ENCODE measurements at places on chromosomes 3 and 15. TPM values are rescaled to one million over a fixed set of nuclear protein-coding genes. Genes with fewer than 3 reads are reported as not detected.

The CLDN16 gene
- total RNA-seq, result 0.38 TPM

The SPINK8 gene
- not detected for total RNA-seq

The LRTM1 gene
- not detected for total RNA-seq

The MAP4 gene
- 86.3 TPM for total RNA-seq

The KNG1 gene
- total RNA-seq, result not detected

The CEMIP gene
- total RNA-seq, result 13.5 TPM

The DGKG gene
- 1.2 TPM for total RNA-seq

DNA sequence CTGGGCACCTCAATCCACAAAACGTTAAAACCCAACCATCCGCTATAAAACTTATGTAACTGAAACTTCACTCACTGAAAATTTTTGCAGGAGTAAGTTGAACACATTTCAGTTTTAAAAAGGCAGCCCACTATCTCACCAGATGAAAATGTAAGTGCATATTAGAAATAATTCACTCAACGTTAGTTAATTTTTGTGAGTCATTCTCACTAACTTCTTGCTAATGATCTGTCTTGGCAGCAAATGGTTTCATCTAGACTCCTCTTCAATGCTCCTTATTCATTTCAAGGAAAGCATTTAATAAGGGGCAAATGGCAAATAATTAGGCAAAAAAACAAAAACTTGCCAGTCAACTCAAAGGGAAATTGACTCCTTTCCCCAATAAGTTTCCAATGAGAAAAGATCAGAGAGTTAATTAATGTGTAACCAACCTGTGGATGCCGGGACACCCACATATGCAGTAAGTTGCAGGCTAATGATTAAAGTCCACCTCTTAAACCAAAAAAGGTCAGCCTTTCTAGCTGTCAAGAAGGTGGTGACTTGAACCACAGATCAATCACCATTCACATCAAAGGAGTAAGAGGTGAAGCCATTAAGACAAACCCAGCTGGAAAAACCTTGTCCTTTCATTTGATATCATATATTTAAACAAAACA, 22.9 kb upstream of the PRICKLE2 start:
- peaks cover 5% of the 10 kb centered on the region for H3K4me1 ChIP-seq
- H3K27ac ChIP-seq, result no peak overlapping the region
- H3K4me3 ChIP-seq, result no peak overlapping the region
- no peaks in the 10 kb centered on the region for H3K36me3 ChIP-seq
- no peaks in the 10 kb centered on the region for H3K27me3 ChIP-seq

GRCh38 chr3:74387111-74387735, 227.2 kb downstream of the CNTN3 start:
- no peak overlapping the region for H3K27ac ChIP-seq
- no peaks in the 10 kb centered on the region for H3K27me3 ChIP-seq
- no peak overlapping the region for H3K4me3 ChIP-seq
- H3K36me3 ChIP-seq, result no peaks in the 10 kb centered on the region

DNA sequence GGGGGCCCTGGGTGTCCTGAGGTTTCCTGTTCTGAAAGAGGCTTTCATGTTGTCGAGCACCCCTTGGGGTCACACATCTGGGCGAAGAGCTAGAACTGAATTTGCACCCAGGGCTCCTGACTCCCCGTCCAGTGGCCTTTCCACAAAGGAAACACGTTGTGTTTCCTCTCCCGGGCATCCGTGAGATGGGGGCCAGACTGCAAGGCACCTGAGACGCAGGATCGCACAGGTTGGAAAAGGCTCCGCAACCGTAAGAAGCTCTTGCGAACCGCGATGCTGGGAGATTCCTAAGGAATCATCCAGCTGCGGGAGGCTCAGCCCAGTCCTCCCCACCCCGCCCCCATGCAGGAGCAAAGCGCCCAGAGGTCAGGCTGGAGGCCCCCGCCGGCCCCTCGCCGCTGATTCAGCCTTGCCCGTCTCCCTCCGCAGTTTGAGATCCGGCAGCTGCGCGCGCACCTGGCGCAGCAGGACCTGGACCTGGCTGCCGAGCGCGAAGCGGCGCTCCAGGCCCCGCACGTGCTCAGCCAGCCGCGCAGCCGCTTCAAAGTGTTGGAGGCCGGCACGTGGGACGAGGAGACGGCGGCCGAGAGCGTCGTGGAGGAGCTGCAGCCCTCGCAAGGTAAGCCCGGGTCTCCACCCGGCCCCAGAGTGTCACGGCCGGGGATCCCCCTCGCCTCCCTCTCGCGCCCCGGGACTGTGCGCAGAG, 119.6 kb downstream of the ETFA start:
- peaks cover 46% of the 10 kb centered on the region for H3K4me1 ChIP-seq
- no peak overlapping the region for H3K27ac ChIP-seq
- no peak overlapping the region for H3K4me3 ChIP-seq
- H3K36me3 ChIP-seq, result no peaks in the 10 kb centered on the region
- DNase-seq, result no peak

DNA sequence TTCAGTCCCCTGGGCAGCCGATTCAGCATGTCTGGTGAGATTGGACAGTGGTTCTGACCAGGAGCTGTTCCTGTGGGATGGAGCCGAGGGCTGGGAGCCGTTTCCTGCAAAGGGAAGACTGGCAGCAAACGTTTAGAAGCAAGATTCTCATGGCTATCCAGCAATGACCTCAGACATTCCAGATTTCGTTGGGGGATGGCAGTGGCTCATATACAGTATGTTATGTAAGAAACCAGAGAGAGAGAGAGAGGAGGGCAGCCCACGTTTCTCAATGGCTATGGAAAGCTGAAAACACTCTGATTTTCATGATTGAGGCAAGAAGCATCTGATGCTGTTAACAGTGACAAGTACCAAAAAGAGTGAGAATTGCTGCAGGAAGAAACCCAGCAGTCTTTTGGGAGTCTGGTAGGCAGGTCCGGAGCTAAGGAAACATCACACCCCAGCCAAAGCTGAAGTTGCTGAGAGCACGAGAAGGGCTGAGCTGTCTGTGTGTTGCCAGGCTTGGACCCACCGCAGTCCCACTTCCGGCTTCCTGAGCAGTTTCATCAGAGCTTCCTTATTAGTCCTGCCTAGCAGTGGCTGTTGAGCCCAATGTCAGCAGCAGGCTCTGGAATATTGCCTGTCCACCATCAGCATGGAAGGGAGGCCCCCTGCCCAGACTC, 25.6 kb upstream of the VPS8 start:
- peak; percentile 9 for DNase-seq
- no peaks in the 10 kb centered on the region for H3K36me3 ChIP-seq
- no peak overlapping the region for H3K4me3 ChIP-seq

GRCh38 chr3:141663993-141664392, 74.1 kb upstream of the RNF7 start:
- H3K27me3 ChIP-seq, result no peaks in the 10 kb centered on the region
- no peaks in the 10 kb centered on the region for H3K36me3 ChIP-seq
- H3K27ac ChIP-seq, result no peak overlapping the region
- no peak for DNase-seq
- no peak overlapping the region for H3K4me3 ChIP-seq
- H3K4me1 ChIP-seq, result peaks cover 6% of the 10 kb centered on the region

- DNase-seq, result no peak
- H3K27ac ChIP-seq, result no peak overlapping the region
- no peaks in the 10 kb centered on the region for H3K27me3 ChIP-seq
These were observed 645.8 kb upstream of the NR2F2 start for GRCh38 chr15:95684693-95685115.

DNA sequence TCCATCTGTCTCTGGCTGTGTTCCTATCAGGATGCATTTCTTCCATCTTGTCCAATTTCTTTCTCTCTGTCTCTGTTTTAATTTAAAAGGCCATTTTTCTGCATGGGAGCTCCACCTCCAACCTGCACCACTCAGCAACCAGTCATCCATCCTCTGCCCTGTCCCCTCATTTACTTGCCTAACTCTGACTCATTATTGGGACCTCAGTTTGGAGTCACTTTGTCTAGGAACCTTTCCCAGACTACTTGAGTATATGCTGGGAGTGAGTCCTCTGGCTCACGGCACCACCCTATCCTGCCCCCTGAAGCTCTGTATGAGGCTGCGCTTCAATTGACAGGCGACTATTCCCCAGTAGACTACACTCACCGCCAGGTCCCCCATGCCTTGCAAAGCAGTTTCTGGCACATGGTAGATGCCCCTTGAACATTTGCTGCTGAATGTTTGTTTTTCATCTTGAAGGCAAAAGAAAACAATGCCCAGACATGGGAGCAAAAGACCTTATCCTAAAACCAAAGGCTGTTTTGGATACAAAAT, 513.3 kb upstream of the CFAP20DC start:
- DNase-seq, result no peak
- H3K4me1 ChIP-seq, result no peaks in the 10 kb centered on the region
- no peak overlapping the region for H3K27ac ChIP-seq
- H3K27me3 ChIP-seq, result no peaks in the 10 kb centered on the region
- no peaks in the 10 kb centered on the region for H3K36me3 ChIP-seq

DNA sequence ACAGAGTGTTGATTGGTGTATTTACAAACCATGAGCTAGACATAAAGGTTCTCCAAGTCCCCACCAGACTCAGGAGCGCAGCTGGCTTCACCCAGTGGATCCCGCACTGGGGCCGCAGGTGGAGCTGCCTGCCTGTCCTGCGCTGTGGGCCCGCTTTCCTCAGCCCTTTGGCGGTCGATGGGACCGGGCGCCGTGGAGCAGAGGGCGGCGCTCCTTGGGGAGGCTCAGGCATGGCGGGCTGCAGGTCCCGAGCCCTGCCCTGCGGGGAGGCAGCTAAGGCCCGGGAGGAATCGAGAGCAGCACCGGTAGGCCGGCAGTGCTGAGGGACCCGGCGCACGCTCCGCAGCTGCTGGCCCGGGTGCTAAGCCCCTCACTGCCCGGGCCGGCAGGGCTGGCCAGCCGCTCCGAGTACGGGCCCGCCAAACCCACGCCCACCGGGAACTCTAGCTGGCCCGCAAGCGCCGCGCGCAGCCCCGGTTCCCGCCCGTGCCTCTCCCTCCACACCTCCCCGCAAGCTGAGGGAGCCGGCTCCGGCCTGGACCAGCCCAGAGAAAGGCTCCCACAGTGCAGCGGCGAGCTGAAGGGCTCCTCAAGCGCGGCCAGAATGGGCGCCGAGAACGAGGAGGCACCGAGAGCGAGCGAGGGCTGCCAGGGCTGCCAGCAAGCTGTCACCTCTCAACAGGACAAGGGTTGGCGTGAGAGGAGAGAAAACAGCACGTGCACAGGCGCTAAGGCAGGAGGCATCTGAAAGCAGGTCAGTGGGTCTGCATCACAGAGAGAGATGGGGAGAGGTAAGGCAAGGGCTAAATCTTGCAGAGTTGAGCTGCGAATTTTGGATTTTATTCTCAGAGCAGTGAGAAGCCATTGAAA, 5.9 kb upstream of the EPB42 start:
- no peaks in the 10 kb centered on the region for H3K36me3 ChIP-seq
- H3K27ac ChIP-seq, result no peak overlapping the region
- DNase-seq, result no peak
- H3K4me1 ChIP-seq, result peaks cover 4% of the 10 kb centered on the region
- H3K4me3 ChIP-seq, result no peak overlapping the region
- no peaks in the 10 kb centered on the region for H3K27me3 ChIP-seq

GRCh38 chr15:76575274-76575673, 238.7 kb downstream of the ISL2 start:
- no peak overlapping the region for H3K27ac ChIP-seq
- peaks cover 19% of the 10 kb centered on the region for H3K4me1 ChIP-seq

DNA sequence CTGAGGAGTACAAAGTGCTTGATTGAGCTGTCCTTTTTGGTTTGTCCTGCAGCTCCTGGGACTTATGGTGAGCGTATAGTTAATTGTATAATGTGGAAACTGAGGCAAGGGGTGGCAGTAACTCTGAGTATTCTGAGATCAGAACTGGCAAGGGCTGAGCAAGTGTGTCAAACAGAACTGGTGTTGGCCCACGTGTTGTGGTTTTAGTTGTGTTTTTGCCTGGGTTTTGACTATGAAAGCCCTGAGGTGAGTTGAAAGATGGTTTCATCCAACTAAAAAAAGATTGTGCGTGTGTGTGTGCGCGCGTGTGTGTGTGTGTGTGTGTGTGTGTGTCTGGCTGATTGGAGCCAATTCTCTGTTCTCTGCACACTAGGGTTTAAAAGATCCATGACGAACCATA, 154.1 kb downstream of the EDEM1 start:
- no peaks in the 10 kb centered on the region for H3K27me3 ChIP-seq
- H3K4me3 ChIP-seq, result no peak overlapping the region
- no peak overlapping the region for H3K27ac ChIP-seq
- H3K36me3 ChIP-seq, result no peaks in the 10 kb centered on the region
- no peak for DNase-seq
- no peaks in the 10 kb centered on the region for H3K4me1 ChIP-seq

DNA sequence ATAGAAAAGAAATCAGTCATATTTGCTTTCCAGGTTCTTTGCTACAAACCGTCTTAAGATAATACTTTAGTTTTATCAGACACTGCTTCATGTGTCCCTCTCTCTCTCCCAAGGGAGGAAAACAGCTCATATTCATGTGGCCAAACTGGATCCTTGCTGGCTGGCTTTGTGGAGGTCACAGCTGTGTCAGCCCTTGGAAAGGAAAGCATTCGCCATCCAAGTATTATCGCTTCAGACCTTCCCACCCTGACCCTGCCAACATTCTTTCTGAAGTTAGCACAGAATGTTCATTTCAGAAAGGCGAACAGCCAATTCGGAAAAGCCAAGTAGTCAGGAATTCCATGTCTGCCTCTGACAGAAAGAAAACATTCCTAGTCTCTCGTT, 213.6 kb downstream of the FEZF2 start:
- H3K36me3 ChIP-seq, result no peaks in the 10 kb centered on the region
- H3K27ac ChIP-seq, result peak overlapping the region; percentile 86
- no peak for DNase-seq
- peaks cover 40% of the 10 kb centered on the region for H3K4me1 ChIP-seq

DNA sequence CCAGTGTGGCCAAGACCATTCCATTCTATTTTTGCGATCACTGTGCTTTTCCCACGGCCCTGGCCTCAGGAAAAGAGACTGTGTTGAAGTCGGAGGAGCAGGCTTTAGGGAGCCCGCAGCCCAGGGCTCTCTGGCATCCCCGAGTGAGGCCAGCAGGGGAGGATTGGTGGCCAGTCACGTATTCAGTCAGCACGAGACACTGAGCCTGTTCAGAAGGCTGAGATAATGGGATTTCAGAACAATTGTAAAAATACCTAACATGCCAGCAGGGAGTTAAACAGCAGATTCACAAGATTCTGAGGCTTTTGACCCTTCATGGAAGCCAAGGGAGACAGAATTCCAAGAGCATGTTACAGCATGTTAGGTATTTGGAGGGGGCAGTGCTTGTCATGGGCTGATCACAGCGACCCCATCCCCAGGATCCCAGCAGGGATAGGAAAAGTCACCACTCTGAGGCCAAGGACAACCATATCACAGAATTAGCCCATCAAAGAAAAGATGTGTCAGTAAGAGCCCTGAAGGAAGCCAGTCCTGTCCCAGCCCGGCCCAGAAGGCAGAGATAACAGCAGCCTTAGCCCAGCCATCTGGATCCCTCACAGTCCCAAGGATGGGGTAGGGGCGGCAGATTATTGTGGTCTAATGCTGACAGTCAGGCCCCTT, 40.6 kb downstream of the AMOTL2 start:
- DNase-seq, result no peak
- peak overlapping the region; percentile 84 for H3K27ac ChIP-seq
- H3K36me3 ChIP-seq, result no peaks in the 10 kb centered on the region
- H3K4me1 ChIP-seq, result peaks cover 65% of the 10 kb centered on the region
- H3K4me3 ChIP-seq, result no peak overlapping the region

GRCh38 chr3:128226795-128227395, 73.6 kb downstream of the EEFSEC start:
- no peaks in the 10 kb centered on the region for H3K27me3 ChIP-seq
- no peaks in the 10 kb centered on the region for H3K4me1 ChIP-seq
- H3K4me3 ChIP-seq, result no peak overlapping the region
- H3K27ac ChIP-seq, result no peak overlapping the region

GRCh38 chr15:67976506-67977073, 77.5 kb upstream of the PIAS1 start:
- no peaks in the 10 kb centered on the region for H3K36me3 ChIP-seq
- H3K27ac ChIP-seq, result no peak overlapping the region
